ENCODE measurements at places on chromosomes 13 and 19. TPM values are rescaled to one million over a fixed set of nuclear protein-coding genes. Genes with fewer than 3 reads are reported as not detected.

Gene ZNF784
- 4.1 TPM for total RNA-seq

DNA sequence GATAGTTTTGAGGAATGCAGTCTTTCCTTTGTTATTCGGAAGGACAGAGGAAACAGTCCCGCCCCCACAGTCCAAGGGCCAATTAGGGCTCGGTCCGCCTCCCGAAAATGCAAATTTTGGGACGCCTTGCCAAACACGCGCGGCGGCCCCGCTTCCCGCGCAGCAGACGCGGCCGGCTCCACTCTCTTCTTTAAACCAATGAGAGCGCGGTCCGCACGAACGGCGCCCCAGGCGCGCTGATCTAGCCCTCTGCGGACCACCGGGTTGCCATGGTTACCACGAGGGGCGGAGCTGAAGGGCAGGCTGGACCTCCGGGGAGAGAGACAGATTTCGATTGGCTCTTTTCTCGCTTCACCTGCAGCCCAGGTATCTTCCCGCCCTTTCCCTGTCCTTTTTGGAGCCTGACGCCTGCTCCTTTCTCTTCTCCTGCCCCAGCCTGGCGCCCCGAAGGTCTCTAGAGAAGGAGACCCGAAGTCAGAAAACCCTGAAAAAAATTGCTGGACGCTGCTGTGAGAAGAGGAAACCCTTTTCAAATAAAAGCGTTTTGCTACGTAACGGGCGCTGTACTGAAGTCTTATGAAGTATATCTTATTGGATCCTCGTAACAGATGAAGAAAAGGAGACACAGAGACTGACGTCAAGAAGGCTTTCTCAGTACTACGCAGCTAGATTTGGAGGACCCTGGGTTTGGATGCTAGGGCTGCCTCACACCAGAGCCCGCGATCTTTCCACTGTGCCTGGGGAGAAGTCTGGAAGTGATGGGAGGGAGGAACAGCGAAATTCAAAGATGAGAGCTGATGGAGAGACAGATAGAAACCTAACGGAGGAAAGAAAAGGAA, 2.0 kb downstream of the PTH2 start:
- ATAC-seq = peak; percentile 77

Gene KLHL1
- total RNA-seq = 14.5 TPM

DNA sequence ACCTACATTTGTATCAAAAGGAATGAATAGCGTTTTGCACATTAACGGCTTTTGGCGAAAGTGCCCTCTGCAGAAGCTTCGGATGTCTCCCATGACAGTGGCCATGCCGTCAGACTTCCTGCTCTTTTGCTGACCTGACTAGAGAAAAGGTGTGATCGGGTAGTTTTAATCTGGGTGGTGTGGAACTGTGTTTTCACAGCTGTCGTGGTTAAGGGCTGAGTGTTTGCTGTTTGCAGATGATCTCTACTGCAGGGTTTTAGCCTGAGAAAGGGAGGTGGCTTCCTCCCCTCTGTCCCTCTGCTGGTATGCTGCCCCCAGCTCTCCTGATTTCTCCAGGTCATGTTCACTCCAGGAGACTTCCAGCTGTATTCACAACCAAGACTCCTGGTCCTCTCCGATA, 22.4 kb downstream of the ZNF71 start:
- no peak for ATAC-seq

GRCh38 chr19:51568456-51568855, 2.6 kb upstream of the ZNF175 start:
- ATAC-seq = no peak

DNA sequence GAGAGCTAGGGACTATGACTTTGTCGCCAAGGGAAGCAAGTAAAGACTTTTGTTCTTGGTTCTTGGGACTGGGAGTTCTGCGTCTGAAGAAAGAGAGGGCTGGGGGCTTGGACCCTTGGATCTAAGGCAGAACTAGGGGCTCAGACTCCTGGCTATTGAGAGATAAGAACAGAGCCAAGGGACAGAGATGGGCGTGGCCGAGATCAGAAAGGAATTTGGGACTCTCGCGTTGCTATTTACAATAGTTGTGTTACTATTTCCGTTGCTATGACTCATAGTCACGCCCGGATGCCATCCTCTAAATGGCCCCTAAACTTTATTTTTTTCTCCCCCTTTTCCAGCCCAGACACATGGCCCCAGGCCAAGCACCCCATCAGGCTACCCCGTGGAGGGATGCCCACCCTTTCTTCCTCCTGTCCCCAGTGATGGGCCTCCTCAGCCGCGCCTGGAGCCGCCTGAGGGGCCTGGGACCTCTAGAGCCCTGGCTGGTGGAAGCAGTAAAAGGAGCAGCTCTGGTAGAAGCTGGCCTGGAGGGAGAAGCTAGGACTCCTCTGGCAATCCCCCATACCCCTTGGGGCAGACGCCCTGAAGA, 759 bp downstream of the PPP1R15A start:
- ATAC-seq = peak; percentile 21

Gene CFAP97D2
- total RNA-seq = 1.9 TPM

GRCh38 chr13:32627793-32628192, 41.5 kb downstream of the PDS5B start:
- ATAC-seq = no peak

- ATAC-seq = no peak
Observed at GRCh38 chr13:99157046-99157445, 43.6 kb upstream of the UBAC2 start.

DNA sequence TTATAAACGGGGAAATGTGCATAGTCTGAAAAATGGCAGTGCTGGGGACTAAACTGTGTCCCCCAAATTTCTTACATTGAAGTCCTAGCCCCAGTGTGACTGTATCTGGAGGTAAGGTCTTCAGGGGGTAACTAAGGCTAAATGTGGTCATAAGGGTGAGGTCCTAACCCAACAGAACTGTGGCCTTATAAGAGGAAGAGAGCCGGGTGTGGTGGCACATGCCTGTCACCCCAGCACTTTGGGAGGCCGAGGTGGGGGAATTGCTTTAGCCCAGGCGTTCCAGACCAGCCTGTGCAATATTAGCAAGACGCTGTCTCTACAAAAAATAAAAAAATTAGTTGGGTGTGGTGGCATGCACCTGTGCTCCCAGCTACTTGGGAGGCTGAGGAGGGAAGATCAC, 17.8 kb downstream of the PROZ start:
- ATAC-seq = no peak

Gene C19orf85
- total RNA-seq = 1.3 TPM

GRCh38 chr13:47114030-47114429, 217.2 kb upstream of the HTR2A start:
- no peak for ATAC-seq

GRCh38 chr19:45251452-45252354, 632 bp downstream of the MARK4 start:
- ATAC-seq = peak; percentile 22

GRCh38 chr13:107545946-107546502, 669.3 kb downstream of the LIG4 start:
- no peak for ATAC-seq

DNA sequence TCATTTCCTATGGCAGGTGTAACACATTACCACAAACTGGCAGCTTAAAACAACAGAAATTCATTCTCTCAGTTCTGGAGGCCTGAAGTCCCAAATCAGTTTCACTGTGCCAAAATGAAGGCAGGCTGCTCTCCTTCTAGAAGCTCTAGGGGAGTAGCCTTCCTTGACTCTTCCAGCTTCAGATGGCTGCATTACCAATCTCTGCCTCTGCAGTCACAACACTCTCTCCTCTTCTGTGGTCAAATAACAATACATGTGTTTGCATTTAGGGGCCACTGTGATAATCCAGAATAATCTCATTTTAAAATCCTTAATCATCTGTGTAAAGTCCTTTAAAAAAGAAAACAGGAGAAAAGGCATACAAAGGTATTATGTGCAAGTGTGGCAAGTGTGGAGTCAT, 7.8 kb downstream of the DIAPH3 start:
- ATAC-seq = no peak

DNA sequence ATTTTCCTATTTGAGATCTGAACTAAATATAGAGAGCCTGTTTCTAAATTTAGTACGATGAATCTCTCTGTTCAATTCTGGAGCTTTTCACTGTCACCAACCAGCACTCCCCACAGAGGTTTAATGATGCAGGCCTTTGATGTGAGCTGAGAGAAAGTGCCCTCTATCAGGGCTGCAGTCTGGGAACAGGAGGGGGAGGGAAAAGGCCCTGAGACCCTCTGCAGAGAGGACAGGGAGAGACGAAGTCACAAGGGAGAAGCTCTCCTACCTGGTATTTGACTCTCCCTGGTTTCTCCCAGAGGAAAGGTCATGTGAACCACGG, 206.8 kb upstream of the SOX1 start:
- no peak for ATAC-seq

- ATAC-seq = no peak
Observed at GRCh38 chr19:46766569-46767317, 20.5 kb upstream of the STRN4 start.

DNA sequence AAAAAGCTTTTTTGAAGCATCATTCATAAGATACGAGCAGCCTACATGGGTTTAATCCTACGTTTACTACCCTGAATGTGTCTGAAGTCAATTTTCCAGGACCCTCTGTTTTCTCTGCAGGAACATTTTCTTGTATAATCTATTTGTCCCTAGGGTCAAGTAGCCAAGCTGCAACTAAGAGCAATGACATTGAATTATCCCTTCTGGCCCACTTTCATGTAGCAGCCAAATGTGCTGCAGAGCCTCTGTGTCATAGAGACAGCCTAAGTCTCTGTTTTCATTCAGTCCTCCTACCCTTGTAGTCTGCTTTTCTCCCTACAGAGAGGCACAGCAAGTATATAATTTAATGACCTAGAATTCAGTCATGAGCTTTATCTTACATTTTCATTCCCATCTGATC, 82.1 kb downstream of the ZAR1L start:
- ATAC-seq = no peak

DNA sequence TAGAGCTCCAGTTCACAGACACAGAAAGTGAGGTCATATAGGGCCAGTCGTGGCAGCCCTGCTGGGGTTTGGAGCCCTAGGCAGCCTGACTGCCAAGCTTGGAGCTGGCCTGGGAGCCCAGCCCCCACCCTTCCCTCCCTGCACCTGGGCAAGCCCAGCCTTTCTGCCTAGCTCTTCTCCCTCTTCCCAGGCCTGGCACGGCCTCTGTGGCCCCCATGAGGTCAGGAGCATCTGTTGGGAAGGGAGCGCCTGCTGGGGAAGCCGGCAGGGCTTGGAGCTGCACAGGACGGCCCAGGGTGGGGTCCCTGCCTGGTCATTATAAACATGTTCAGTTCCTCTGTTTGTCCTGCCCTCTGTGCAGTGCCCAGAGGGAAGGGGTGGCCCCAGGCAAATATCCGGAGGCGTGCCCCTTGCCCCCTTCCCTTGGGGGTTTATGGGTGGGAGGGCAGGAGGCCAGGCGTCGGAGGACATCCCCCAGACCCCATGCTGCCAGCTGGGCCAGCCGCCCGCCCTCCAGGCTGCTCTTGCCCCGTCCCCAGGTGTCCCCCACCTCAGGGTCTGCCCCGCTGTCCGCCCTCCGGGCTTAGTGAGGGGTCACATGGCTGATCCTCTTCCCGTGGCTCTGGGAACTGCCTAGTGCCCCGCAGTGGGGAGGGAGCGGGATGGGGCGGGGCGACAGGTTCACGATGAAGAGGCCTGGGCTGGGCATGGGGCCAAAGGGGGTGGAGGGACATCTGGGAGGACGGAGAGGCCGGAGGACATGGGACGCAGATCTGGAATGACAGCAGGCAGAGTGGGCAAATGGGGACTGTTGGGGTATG, 30.0 kb upstream of the NCCRP1 start:
- ATAC-seq = peak; percentile 81

Gene MAST1
- total RNA-seq = 1.0 TPM

DNA sequence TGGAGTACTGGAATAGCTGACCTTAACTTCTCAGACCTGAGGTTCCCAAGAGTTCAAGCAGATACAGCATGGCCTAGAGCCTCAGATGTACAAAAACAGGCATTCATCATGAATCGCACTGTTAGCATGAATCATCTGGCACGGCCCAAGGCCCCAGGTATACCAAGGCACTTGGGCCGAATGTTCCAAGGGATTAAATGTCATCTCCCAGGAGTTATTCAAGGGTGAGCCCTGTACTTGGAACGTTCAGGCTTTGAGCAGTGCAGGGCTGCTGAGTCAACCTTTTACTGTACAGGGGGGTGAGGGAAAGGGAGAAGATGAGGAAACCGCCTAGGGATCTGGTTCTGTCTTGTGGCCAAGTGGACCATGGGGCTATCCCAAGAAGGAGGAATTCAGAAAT, 6.3 kb downstream of the KLK3 start:
- ATAC-seq = no peak

DNA sequence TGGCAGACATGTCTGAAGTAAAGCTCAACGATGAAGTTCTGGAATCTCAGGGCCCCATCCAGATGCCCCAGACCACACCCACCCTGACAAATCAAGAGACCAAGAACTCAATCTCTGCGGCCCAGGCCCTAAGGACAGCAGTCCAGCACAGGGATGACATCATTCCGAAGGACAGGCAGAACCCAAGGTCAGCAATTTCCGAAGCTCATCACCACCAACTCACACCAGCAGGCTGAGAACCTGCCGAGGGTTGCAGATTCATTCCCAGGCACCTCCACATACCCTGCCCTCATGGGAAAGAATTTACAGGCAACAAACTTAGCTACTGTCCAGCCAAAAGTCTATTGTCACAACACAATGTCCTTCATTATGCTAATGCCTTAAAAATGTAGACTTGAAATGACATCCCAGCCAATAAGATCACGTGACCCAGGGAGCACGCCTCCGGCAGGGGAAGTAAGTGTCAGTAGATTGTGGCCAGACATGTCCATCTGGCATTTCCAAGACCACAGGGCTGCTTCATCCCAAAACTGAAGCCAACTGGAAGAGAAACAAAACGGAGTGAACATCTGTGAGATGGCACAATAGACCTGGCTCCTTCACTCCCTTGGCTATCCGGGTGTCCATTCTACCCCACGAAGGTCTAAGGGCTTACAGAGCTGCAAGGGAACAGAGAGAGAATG, 98.8 kb downstream of the CRYL1 start:
- ATAC-seq = peak; percentile 24

DNA sequence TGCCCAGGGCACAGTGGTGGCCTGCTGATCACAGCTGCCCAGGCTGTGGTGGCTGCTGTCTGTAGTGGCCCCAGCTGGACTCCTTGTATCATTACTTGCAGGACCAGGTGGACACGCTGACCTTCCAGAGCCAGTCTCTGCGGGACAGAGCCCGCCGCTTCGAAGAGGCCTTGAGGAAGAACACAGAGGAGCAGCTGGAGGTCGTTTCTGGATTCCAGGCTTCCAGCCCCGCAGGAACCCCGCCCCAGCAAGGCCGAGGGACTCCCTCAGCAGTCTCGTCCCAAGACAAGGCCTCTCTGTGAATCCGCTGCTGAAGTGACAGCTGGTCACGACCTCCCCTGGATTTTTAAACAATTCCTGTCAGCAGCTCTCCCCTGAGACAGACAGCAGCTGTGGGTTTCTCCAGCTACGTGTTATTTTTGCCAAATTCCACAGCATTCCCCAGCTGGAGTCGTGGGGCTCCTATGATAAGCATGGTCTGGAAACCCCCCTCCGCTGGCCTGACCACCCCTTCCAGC, 98.3 kb downstream of the SLC7A1 start:
- no peak for ATAC-seq

Gene ITPKC
- total RNA-seq = 10.2 TPM

DNA sequence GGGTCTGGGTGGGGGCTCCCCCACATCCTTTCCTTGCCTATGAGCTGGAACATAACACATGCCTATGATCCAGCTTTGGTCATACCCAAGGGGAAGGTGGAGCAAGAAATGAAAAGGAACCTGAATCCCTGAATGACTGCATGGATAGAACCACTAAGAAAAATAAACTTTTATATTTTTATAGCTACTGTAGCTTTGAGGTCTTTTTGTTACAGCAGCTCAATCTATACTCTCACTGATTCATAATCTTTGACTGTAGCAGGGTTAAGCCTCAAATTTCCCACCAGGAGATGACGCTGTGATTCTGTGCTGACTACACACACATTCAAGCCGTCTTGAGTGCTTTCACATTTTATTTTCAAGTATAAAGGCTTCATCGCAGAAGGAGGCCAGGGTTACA, 8.8 kb downstream of the PALM3 start:
- no peak for ATAC-seq

- no peak for ATAC-seq
Observed at GRCh38 chr13:51782026-51782710, 21.8 kb downstream of the DHRS12 start.
